IPS DF 6.9 (cell line): ENCODE measurements at places on chromosomes 4 and X.

- no peak overlapping the region for H3K27ac ChIP-seq
- H3K4me1 ChIP-seq: no peaks in the 10 kb centered on the region
Measured at GRCh38 chrX:73765776-73766430, 202.9 kb downstream of the CHIC1 start.

DNA sequence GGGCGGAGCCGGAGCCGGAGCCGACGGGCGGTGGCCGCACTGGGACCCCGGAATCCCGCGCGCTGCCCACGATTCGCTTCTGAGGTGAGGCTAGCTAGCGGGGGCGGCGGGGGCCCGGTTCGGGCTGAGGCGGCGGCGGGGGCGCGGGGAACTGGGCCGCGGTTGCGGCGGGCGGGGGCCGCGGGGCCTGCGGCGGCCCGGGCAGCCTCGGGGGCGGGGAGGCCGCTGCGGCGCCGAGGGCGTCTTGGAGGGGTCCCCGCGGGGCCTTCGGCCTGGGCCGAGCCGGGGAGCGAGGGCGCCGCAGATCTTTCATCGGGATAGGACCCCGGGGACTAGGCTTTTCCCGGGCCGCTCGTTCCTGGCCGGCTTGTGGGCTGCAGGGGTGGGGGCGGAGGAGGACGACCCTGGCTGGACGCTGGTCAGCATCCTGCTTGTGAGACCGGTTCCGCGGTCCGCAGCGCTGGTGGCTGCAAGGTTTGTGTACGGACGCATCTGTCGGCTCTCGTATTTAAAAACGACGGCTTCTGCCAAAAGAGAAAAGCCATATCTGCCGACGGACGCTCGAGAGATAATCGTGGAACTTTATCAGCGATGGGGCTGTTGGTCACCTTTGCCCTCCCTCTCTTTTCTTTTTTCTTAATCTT, 419 bp downstream of the ADD1 start:
- H3K27ac ChIP-seq: no peak overlapping the region
- no peaks in the 10 kb centered on the region for H3K4me1 ChIP-seq
- no peaks in the 10 kb centered on the region for H3K27me3 ChIP-seq

DNA sequence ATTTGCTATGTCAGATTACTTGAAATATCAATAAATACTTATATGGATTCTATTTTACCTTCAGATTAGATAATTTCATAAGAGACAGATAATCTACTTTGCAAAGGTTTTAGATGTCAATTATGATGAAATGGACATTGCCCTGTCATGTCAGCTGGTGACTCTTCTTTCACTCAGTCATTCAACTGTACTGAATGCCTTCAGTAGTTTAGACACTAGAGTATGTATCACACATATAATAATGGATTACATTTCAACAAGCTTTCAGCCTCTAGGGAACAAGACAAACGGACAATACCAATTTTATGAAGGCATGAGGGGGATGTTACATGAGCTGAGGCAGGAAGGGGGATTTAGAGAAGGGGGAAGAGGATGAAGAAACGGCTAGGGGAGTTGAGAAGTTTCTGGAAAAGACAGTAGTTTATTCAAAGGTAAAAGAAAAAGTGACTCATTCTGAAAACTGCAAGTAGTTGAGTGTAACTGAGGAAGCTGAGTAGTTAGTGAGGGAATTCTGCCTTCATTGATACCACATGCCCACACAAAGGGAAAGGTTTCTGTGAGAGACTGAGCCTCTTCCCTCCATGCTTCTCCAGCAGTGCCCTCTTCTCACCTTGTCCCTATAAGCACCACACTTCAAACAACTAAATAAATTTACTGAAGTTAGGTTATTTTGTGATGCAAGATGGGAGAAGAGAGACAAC, 25.7 kb downstream of the SLC9B2 start:
- no peaks in the 10 kb centered on the region for H3K27me3 ChIP-seq
- no peaks in the 10 kb centered on the region for H3K36me3 ChIP-seq
- no peak overlapping the region for H3K27ac ChIP-seq

DNA sequence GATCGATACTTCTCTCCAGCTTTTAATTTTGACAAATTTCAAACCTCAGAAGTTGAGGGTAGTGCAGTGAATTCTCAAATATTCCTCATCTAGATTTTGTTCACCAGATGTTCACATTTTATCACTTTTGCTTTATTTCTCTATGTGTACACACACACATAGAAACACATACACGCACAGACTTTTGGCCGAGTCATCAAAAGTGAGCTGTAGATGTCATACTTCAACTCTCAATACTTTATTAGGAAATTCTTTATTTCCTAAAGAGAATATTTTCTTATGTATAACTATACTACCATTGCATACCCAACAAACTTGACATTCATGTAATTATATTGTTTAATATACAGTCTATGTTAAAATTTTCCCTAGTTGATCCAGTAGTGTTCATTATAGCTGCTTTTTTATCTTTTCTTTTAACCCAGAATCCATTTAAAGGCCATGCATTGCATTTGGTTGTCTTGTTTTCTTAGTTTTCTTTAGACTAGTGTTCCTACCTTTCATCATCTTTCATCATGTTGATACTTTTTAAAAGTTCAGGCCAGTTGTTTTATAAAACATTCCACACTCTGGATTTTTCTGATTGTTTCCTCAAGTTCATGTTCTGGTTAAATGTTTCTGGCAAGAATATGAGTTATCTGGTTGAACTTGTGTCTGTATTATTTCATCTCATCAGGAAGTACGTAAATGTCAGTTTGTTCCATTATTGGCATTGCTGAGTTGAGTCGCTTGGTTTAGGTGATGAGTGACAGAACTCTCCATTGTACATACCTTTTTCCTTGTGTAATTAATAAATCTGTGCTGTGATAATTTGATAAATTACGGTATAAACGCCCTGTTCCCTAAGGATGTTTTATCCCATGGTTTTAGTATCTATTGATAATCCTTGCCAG, 94.1 kb upstream of the TLR2 start:
- no peak for DNase-seq
- no peaks in the 10 kb centered on the region for H3K27me3 ChIP-seq
- no peak overlapping the region for H3K4me3 ChIP-seq
- peaks cover 3% of the 10 kb centered on the region; the same call in 1 of the 2 replicates for H3K36me3 ChIP-seq

DNA sequence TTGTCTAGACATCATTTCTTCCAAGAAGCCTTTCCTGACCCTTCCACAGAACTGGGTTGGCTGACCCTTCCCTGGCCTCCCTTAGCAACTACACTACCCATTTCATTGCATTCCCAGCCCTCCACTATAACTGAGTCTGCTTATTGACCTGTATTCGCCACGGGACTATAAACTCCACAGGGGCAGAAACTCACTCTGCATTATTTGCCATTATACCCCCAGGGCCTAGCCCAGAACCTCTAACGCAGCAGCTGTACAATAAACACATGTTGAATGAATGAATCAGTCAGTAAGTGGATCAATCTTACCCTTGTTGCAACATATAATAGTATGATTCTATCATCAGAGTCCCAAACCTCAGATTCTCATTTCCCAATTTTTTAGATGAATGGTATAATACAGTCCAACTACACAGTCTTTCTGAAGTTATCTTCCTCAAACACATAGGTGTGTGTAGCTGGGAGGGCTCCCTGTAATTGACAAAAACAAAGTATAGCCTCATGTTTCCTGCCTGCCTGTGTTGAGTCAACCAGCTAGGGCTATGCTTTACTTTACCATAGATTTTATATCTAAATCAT, 209.3 kb downstream of the CHIC2 start:
- no peak overlapping the region for H3K4me3 ChIP-seq
- H3K36me3 ChIP-seq: no peaks in the 10 kb centered on the region
- peaks cover 1% of the 10 kb centered on the region; the same call in 1 of the 2 replicates for H3K4me1 ChIP-seq
- DNase-seq: no peak
- H3K27me3 ChIP-seq: no peaks in the 10 kb centered on the region

DNA sequence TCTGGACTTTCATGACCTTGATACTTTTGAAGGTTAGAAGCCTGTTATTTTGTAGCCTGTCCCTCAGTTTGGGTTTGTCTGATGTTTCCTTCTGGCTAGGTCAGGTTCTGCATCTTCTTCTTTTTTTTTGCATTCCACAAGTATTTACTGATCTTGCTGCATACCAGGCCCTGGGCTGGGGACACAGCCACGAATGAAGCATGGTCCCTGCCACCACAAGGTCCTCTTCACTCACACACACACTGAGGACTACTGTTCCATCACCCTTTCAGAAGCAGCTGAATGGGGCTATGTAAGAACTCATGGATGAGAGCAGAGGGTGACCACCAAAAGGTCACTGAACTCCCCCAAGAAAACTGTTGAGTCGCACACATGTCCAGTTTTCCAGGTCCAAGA, 39.2 kb downstream of the USP11 start:
- no peak overlapping the region for H3K27ac ChIP-seq
- no peak for DNase-seq
- no peak overlapping the region for H3K4me3 ChIP-seq
- no peaks in the 10 kb centered on the region for H3K27me3 ChIP-seq

- H3K36me3 ChIP-seq: no peaks in the 10 kb centered on the region
- peaks cover 14% of the 10 kb centered on the region; the same call in 1 of the 2 replicates for H3K27me3 ChIP-seq
- H3K4me3 ChIP-seq: no peak overlapping the region
Measured at GRCh38 chr4:19429684-19430083, 822.0 kb upstream of the SLIT2 start.

DNA sequence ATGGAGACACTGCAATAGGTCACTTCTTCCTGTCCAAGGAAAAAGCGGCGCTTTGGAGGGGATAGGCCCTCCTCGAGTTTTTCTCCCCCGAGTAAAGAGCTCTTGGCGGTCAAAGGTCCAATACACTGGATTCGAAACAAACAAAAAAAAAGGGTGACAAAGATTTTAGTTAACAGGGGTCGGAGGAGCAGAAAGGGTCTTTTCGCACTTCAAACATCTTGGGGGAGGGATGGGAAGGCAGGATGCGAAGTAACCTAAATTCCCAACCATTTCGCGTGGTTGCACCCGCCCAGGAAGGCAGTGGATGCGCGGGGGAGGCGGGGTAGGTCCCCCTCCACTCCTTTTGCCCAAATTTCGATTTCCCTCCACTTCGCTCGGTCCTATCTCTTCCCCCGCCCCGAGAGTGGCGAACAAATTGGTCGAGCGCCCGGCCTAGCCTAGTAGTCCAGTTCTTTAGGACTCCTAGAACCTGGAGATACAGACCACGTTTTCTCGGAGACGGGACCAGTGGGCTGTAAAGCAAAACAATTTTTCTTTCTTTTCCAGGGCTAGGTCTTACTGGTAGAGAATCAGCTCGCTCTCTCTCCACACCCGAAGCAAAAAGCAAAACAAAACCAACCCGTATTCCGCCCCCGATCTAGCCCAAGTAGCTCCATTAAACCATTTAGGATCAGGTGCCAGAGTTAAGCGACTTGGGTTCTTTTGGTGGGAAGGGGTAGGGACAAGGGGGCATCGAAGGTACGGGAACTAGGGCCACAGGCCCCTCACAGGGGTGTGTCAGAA, 2.0 kb upstream of the STAG2 start:
- H3K36me3 ChIP-seq: no peaks in the 10 kb centered on the region
- no peak overlapping the region for H3K27ac ChIP-seq

GRCh38 chr4:184461711-184462441, 12.5 kb downstream of the IRF2 start:
- no peaks in the 10 kb centered on the region for H3K36me3 ChIP-seq
- 0 out of 2 replicates have a peak, but pooled peaks cover 1% of the 10 kb centered on the region for H3K4me1 ChIP-seq
- no peak for DNase-seq
- H3K4me3 ChIP-seq: no peak overlapping the region
- H3K27ac ChIP-seq: no peak overlapping the region
- no peaks in the 10 kb centered on the region for H3K27me3 ChIP-seq

GRCh38 chr4:128859887-128860677, 50.6 kb downstream of the JADE1 start:
- no peaks in the 10 kb centered on the region for H3K27me3 ChIP-seq
- no peak overlapping the region for H3K4me3 ChIP-seq
- peaks cover 9% of the 10 kb centered on the region for H3K4me1 ChIP-seq
- peaks cover 68% of the 10 kb centered on the region for H3K36me3 ChIP-seq
- DNase-seq: no peak
- no peak overlapping the region for H3K27ac ChIP-seq

GRCh38 chrX:9352243-9352642, 112.6 kb upstream of the TBL1X start:
- H3K27ac ChIP-seq: no peak overlapping the region
- DNase-seq: no peak
- H3K27me3 ChIP-seq: no peaks in the 10 kb centered on the region
- peaks cover 1% of the 10 kb centered on the region; the same call in 1 of the 2 replicates for H3K4me1 ChIP-seq

DNA sequence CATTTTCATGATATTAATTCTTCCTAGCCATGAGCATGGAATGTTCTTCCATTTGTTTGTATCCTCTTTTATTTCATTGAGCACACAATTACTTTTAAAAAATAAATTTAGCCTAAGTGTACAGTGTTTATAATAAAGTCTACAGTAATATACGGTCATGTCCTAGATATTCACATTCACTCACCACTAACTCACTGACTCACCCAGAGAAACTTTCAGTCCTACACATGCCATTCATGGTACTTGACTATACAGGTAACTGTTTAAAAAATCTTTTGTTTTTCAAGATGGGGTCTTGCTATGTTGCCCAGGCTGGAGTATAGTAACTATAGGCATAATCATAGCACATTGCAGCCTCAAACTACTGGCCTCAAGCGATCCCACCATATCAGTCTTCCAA, 348.1 kb downstream of the RAPGEF2 start:
- H3K4me1 ChIP-seq: no peaks in the 10 kb centered on the region
- no peak overlapping the region for H3K27ac ChIP-seq
- H3K4me3 ChIP-seq: no peak overlapping the region
- no peak for DNase-seq
- H3K27me3 ChIP-seq: no peaks in the 10 kb centered on the region

DNA sequence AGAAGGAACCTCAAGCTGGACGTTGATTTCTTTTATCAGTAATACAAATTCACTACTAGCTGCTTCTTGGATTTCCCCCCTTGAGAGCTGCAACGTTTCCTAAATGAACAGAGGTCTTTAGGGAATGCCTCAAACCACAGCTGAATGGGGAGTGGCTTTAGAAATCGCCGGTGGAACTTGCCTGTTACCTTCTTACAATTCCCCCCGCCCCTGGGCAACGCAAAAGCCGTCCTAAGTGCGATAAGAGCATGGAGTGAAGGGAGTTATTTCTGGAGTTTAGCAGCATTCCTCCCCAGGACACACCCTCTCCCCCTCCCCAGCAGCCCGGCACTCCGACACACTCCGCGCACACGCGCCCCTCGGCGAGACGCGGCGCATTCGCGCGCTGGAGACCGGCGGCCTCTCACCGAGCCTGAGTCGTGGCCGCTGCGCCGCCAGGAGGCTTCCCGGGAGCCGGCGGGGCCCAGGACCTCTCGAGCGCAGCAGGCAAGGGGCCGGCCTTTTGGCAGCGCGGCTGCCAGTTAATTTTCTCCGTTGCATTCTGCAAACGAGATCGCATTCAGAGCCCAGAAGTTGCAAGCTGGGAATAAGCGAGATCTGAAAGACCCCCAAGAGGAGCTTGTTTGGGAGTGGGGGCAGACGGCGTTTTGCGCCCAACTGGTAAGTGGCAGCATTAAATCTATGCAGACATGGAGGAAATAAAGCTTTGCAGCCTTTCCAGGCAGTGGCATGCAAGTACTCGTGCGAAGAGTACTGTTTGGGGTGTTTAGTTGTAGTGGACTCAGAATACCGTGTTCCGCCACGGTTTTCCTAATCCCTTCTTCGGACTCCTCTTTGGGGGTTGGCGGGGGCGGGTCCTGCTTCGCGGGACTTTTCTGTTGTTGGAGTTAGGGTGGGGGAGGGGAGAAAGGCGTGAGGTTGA, 134.7 kb downstream of the PALLD start:
- H3K4me1 ChIP-seq: 0 out of 2 replicates have a peak, but pooled peaks cover 3% of the 10 kb centered on the region
- no peak for DNase-seq
- peak overlapping the region; percentile 56; the same call in 1 of the 2 replicates for H3K4me3 ChIP-seq
- H3K27me3 ChIP-seq: no peaks in the 10 kb centered on the region
- no peak overlapping the region for H3K27ac ChIP-seq

- H3K27me3 ChIP-seq: no peaks in the 10 kb centered on the region
- H3K4me3 ChIP-seq: no peak overlapping the region
- H3K36me3 ChIP-seq: no peaks in the 10 kb centered on the region
- no peak overlapping the region for H3K27ac ChIP-seq
Measured at GRCh38 chr4:121233982-121234381, 69.9 kb upstream of the TNIP3 start.
